CD4-positive, alpha-beta T cell treated with Interleukin-4 for 4 hours (primary cell): ENCODE measurements at places on chromosomes 3 and 15.

DNA sequence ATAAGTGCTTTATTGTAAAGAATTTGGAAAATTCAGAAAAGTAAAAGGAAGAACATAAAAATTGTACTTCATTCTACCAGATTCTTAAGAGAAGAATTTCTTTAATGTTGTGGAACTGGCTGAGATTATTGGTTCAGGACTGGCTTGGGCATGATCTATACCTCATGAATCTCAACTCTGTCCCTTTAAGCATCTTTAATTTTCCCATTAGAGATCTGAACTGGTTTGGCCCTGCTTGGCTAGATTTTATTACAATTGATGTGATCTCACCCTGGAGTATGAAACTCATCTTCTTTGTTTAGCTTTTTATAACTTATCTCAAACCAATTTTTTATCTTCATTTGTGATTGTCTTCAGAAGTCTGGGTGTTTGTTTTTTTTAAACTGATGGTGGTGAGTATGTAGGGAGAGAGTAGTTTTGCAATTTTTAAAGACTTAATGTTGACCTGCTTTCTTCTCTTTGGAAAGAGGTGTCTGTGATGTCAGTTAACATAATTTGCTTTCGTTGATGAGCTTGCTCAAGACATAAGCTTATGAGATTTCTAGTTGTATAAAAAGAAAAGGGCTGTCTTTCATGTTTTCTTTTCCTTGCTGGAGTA lies 61.9 kb downstream of the ZNF609 start:
- DNase-seq = no peak

GRCh38 chr15:45205192-45205591 lies 17.4 kb upstream of the SHF start:
- DNase-seq = peak; percentile 59

DNA sequence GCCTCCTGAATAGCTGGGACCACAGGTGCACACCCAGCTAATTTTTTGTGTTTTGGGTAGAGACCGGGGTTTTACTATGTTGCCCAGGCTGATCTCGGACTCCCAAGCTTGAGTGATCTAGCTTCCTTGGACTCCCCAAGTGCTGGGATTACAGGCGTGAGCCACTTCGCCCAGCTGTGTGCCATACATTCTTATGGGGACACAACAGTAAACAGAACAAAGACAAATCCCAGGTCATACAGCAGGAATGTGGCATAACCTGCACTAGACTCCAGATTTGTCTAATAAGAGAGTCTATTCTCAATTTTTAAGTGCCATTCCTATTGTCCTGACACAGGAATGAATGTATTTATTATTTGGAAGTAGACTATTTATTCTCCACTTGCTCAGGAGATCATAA lies 17.6 kb downstream of the ARL6IP5 start:
- no peak for DNase-seq

GRCh38 chr3:187669675-187670504 lies at the start of gene SST:
Gene SST, minus strand, starts transcription at chr3:187670394. Its CDS starts 103 bp downstream, at chr3:187670291.
- DNase-seq = no peak

GRCh38 chr15:45456212-45457106 lies 66.1 kb downstream of the SLC30A4 start:
- peak; percentile 88 for DNase-seq
